Muscle of arm (tissue), 14 donors: ENCODE measurements at places on chromosomes 16 and 17.

DNA sequence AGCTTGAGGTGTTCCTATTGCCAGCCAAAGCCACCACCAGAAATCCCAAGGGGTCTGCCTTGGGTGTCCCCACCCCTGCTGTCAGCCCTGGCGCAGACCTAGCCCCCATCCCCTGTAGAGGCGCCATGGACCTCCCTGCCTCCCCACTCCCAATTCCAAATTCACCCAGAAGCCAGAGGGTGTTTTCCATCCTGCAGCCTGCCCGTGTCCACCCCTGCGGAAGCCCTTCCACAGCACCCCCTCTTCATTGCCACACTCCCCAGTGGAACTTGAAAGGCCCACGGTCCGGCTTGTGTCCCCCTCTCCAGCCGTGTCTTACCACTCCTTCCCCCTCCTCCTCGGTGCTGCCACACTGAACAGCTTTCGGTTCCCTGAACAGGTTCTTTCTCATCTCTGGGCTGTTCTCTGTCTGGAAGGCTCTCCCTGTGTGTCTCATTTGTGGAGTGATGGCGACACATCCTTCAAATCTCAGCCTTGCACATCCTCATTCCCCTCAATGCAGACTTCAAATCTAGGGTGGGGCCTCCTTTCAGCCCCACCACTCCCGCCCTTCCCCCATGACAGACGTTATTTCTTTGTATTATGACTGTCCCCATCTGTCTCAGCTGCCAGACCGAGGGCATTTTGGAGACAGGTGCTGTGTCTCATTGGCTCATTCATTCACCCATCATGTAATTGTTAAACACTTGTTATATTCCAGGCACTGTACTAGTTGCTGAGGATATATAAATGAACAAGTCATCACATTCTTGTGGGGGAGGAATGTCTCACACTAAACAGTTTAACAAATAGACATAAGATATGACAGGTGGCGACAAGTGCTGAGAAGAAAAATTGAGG lies 36.3 kb downstream of the ADGRG5 start:
- DNase-seq = no peak

GRCh38 chr17:41692722-41693521 lies 4.2 kb downstream of the EIF1 start:
- no peak for DNase-seq

GRCh38 chr16:19105891-19106624 lies 7.7 kb upstream of the ITPRIPL2 start:
- no peak for DNase-seq

DNA sequence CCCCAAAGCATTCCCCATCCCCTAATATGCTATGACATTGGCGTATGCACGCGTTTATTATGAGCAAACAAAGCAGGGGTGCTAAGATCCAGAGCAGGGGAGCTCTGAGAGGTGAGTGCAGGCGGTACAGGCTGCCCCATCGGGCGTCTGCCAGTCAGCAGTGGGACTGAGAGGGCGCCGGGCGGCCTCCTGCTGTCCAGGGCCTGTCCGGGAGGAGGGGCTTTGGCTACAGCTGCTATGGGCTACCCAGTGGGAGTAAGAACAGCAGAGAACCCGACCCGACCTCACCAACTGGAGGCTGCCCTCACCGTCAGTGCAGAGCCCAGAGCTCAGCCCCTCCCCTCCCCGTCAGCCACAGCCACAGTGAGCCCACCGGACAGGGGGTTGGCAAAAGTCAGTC lies 18.5 kb upstream of the AATK start:
- DNase-seq = no peak

GRCh38 chr17:13182854-13183253 lies 165.0 kb upstream of the ELAC2 start:
- no peak for DNase-seq

DNA sequence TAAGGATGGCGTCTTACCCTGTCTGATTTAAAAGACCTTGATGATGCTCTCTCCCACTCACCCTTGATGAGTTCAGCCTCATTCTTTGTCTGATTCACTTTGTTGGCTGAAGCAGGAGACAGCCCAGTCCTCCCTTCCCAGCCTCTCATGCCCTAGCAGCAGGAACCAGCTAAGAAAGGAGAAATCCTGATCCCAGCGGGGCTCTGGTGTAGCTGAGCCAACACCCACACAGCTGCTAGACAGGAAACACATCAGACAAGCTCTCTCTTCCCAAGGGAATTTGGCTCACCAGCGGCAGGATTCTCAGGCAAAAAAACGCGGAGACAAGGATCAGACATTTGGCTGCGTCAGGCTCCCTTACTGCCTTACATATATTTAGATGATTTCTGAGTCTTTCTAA lies 211.5 kb downstream of the CDH11 start:
- DNase-seq = peak; percentile 27

- no peak for DNase-seq
Observed at GRCh38 chr17:18027280-18027679, 11.7 kb downstream of the ATPAF2 start.
